AG04450 (cell line): ENCODE measurements at places on chromosomes 7 and 10.

- DNase-seq: peak; percentile 45
Observed at GRCh38 chr10:61284222-61284890, 168.8 kb downstream of the TMEM26 start.

- DNase-seq: no peak
Observed at GRCh38 chr7:1678571-1679325, 8.7 kb downstream of the ELFN1 start.

- DNase-seq: no peak
Observed at GRCh38 chr10:68139448-68140272, 30.4 kb downstream of the MYPN start.

DNA sequence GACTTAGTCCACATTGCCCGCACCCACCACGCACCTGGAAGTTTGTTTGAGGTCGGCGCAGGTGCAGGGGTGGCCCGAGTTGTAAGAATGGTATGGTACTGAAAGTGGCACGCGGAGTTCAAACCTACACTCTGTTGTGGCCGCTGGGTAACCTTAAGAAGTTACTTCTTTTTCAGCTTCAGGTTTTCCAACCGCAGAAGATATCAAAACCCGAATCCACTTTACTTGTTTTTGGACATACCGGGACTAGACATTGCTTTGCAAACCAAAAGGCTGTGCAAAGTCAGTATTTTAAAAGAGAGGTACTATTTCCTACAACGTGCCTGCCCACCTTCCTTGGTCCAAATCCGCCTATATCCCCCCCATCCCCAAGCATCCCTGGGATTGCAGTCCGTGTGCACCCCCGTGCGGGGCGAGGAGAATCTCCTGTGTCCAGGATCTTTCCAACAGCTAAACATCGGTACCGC lies 1.0 kb downstream of the IGFBP3 start:
- DNase-seq: no peak

DNA sequence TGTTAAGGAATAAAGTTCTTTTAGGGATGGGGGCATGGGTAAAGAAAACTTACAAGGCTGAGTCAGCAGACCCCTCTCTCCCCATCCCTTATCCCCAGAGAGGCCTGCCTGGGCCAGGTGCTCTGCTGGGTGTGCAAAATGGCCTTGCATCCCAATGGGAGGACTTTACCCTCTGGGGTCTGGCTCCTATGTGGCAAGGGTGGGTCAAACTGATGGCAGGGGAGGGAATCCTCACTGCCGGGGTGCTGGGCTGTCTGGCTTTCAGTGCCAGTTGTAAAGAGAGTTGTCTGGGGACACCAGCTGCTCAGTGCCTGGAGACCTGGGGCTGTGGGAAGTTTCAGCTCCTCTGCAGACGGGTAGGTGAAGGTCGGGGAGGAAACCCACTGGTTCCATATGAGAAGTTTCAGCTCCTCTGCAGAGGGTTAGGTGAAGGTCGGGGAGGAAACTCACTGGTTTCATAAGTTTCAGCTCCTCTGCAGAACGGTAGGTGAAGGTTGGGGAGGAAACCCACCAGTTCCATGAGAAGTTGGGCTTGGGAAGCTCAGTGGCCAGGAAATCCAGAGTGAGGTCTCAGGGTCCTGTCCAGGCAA lies 127.2 kb upstream of the PODXL start:
- no peak for DNase-seq

DNA sequence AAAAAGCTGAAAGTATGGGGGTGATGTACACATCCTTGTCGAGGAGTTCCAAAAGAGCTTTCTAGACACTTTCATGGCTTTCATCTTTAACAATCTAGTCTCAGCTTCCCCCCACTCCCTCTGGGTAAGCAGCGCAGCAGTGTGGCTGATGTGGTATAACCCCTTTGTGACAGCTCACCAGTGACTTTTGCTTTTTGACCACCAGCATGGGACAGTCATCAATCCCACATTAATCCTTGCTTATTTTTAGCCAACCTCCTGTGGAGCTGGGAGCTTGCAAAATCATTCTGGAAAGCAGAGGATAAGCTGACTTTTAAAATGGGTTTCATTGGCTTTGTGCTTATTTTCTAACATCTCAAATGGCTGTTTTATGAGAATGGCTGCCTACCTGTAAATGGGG lies 272.7 kb downstream of the HDAC9 start:
- no peak for DNase-seq

DNA sequence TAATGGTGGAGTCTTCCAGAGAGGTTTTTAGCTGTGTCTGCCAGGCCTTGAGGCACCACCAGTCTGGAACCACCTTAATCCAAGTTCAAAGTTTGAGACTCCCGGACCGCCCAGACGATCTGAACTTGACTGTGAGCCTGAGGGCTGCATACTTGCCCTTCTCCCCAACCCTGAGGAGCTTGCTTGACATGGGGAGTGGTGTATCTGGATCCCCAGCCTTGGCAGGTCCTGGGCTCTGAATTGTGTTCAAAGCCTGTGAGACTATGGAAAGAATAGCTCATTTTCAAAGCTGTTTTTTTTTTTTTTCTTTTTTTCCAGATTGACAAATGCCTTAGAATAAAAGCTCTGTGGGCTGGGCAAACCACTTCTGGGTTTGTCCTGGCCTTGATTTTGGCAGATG lies 22.3 kb upstream of the CAMK1D start:
- no peak for DNase-seq

DNA sequence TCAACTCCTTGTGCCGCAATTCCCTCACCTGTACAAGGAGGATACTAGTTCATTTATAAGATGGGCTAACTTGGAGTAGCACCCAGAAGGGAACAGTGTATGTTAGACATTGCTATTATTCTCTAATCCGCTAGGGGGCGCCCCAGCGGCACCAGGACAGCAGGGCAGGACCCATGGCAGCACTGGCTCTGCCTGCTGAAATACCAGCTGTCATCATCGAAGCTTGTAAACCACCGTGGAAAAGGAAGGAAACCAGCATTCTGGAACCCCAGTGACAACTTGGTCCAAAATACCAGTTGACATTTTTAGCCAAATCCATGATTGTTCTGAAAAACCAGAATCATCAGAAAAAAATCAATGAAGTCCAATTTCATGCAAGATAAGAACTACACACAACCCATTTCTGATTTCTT lies 134.4 kb downstream of the ITGA8 start:
- no peak for DNase-seq
